GM13976 (cell line): ENCODE measurements at places on chromosomes 11 and 22.

- no peak for DNase-seq
Observed at GRCh38 chr22:44473580-44473979, 24.5 kb downstream of the RTL6 start.

- no peak for DNase-seq
Observed at GRCh38 chr22:25782831-25783230, 40.8 kb downstream of the MYO18B start.

DNA sequence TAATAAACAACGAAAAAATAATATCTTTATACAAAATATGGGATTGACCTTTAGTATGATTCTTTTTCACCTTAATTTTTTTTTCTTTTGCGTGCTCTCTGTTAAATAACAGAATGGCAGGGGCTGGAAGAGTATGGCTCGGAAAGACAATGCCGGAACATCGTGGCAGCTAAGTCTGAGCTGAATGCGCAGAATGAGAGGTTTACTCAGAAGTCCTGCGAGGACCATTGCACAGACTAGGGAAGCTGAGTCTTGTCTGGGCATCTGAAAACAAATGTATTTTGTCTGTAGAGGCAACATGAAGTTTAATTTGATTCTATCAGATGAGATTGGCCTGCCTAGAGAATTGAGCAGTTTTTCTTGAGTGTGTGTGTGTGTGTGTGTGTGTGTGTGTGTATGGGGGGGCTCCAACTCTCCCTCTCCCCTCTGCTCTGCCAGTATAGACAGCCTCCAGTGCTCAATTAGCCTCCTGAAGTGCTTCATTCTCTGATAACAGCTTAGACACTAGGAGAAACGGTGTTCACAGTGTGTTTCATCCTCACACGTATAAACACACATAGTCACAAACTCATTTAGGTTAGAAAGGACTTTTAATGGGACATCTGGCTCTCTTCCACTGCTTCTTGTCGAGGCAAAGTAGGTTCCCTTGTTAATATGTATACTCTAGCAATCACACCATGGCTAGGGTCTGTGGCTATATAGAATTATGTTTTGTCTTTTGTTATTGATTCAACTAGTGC, 244.3 kb upstream of the SORL1-AS1 start:
- no peak for DNase-seq

- DNase-seq: no peak
Observed at GRCh38 chr11:8805296-8805695, 105.7 kb upstream of the AKIP1 start.

DNA sequence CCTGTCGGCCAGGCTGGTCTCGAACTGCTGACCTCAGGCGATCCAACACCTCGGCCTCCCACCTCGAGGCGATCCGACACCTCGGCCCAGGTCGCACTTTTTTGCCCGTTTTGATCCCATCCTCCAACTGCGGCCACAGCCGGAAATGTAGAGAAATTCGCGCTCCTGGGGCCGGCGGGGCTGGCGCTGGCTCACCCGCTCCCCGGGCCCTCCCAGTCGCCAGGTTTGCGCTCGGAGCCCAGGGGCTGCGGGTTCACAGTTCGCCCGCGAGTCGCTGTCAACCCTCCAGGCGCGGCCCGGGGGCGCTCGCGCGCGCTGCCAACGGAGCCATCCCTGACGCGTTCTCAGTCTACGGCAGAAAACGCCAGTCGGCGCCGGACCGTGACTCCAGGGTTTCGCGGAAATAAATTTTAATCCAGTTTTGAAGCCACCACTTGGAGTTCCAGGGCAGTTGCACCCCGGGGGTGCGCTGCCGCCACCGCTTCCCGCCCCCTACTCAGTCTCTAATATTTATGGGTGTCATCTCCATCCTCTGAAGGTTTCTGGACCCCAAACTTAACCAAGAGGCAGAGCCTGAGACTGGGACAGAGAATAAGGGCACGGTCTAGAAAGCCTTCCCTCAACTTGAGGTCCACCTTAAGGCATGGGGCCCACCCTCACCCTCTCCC, 1.5 kb upstream of the KLHDC7B start:
- DNase-seq: peak; percentile 81

GRCh38 chr11:65692367-65692766, 19.7 kb upstream of the KAT5 start:
- DNase-seq: no peak

DNA sequence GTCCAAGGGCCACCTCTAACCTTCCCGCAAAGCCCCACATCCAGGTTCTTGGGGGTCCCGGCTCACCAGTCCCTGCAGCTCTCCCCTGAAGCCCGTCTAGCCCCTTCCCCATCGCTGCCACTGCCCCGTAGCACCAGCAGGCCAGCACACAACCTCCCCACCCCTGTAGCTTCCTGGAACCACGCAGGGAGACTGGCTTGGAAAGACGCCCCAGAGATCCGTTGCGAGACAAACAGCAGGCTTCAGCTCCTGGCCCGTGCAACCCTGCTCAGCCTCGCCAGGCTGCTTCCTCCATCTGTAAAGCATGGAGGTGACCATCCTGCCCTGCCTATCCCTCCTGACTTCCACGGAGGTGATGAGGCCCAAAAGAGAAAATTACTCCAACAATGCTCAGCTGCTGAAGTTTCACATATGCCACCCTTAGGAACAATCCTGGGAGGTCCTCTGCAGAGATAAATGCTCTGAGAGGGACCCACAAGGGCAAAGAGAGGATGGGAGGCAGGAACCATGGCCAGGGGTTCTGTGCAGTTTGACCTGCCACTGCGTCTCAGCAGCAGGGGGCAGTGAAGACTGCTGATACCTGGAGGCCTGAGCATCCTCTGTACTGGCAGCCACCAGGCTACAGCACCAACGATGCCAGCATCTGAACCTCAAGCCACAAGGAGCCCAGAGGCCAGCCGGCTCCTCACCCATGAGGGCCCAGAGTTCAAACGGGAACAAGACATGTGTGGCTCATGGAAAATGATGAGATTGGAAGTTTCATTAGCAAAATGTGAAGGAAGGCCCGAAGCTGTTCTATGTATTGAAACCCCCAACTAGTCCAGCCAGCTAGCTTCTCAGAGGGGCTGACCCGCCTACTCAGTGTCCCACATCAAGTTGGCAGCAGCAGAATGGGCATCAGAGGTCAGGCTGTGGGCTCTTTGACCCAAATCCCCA, 16.1 kb downstream of the DGCR2 start:
- DNase-seq: no peak

DNA sequence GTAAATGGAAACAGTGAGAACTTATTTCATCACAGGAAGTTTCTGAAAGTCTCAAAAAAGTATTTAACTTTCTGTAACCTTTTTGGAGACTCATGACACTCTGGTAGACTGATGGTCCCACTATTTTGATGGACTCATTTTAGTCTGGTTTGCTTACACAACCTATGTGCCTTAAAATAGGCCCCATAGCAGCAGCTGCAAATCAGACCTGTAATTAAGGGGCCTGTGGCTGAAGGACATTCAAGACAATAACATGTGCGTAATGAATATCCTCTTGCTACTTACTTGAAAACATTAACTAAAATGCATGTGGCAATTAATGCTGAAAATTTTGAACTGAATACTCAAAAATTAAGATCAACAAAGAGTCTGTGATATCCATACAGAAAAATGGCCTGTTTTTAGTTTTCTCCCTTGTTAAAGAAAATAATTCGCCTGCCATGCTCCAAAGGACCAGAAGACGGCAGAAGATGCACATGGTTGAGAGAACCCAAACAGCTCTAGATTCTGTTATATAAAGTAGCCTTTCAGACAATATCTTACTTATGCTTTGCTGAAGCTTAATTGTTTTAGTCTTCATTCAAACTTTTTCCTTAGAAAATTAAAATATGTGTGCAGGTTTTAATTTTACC, 568.5 kb downstream of the KCNA4 start:
- DNase-seq: peak; percentile 30

DNA sequence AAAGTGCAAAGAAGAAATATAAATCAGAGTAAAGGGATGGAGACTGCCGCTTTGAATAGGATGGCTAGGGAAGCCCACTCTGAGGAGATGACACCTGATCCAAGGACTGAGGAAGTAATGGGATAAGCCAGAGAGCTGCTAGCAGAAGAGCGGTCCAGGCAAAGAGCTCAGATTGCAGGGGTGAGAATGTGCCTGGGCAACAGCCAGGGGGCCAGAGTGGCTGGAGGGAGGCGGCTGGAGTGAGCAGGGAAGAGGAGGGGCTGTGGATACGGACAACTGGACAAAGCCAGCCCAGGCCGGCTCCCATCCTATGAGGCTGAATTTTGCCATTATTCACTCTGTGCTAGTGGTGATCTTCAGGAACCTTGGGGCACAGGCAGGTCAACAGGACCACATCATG, 360.3 kb upstream of the SYN3 start:
- DNase-seq: no peak

DNA sequence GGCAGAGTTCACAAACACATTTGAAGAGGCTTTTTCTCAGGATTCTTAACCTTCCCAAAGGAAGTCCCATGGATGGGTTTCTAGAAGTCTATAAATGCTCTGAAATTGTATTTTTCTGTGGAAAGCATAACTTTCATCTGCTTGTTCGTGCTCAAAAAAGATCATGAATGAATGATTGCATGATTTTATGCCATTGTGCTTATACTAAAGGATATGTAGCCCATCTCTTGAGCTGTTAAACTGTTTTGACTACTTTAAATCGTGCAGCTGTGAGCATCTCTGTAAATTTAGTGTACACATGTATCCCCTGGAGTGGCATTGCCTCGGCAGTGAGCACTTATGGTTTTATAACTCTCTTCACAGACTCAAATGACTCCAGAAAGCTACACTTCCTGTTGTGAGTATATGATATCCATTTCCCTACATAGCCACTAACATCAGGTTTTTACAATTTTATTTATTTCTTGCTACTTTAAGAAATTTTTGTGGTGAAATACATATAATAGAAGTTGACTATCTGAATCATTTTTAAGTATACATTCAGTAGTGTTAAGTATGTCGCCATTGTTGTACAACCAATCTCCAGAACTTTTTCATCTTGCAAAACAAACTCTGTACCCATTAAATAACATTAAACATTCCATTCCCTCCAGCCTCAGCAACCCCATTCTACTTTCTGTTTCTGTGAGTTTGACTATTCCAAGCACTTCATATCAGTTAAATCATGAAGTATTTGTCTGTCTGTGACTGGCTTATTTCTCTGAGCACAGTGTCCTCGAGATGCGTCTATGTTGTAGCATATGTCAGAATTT, 8.0 kb downstream of the NEAT1 start:
- DNase-seq: no peak

GRCh38 chr11:121235057-121235456, 57.5 kb upstream of the SC5D start:
- DNase-seq: no peak

DNA sequence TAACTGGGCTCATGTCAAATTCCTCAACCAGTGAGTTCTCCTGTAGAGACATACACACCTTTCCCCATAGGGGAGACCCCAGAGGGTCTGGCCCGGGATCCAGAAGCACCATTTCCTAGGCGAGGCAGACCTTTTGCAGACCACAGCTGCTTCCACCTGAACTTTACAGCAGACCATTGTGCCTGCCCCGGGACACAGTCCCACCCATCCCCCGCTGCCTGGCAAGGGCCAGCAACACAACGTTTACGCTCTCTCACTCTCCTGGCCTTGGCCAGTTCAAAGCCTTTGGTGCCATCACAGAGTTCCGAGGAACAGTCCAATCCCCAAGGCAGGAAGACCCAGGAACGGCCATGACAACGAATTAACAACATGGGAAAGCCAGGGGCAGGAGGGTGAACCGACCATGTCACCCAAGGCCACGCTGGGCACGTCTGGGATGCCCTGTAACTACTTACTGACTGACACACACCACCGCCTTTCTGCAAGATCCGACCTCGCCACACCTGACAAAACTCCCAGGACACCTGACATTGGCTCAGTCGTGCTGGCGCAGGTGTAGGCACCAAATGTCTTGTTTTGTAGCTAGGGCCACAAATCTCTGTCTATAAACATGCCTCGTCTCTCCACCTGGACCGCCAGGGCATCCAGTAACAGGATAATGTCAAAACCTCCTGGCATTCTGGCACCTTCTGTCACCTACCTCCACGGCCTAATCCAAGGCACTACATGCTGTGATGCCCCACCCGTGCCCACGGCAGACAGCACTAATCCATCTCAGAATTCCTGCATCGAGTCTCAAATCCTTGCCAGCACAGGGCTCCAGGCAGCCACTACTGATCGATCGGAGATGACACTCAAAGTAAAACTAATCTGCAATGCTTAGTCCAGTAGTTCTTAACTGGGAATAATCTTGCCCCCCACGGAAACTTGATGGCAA, 51.3 kb downstream of the MYH9 start:
- DNase-seq: no peak

DNA sequence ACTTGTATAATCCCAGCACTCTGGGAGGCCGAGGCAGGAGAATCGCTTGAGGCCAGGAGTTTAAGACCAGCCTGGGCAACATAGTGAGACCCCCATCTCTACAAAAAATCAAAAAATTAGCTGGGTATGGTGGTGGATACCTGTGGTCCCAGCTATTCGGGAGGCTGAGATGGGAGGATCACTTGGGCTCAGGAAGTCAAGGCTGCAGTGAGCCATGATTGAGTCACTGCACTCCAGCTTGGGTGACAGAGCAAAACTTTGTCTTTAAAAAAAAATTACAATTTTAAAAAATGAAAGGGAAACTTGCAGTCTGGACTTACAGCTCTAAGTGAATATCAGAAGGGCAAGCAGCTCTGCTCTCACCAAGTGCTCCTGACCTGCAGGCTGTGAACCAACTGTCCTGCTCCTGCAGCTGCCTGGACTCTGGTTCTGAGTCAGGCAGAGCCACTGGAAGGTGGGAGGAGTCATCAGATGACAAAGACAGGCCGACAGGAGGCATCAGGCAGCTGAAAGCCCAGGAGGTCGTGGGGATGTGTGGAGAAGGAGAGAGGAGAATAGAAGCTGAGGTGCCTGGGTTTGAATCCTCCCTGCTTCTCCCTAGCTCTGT, 9.6 kb downstream of the SMTNL1 start:
- DNase-seq: peak; percentile 80

DNA sequence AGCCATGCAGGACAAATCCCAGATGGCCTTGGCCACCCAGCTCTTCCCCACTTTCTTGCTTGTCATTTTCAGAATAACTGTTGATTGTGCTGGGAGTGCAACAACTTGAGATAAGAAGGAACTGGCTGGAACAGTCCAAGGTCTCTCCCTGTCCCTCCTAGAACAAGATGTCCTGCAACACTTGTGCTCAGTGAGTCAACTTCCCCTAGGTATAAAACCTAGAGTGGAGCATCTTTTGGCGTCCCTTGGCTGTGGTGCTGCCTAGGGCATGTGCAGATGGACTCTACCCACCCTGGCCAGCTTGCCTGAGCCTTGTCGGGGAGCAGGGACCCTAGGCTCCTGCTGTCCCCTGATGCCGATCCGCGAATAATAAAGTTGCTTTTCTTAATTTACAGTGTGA, 86.0 kb upstream of the SLC22A12 start:
- DNase-seq: no peak

GRCh38 chr11:65085446-65085845, 1.4 kb downstream of the ZFPL1 start:
- DNase-seq: no peak

- DNase-seq: peak; percentile 64
Observed at GRCh38 chr22:24053481-24054226, 42.5 kb downstream of the CABIN1 start.

- peak; percentile 88 for DNase-seq
Observed at GRCh38 chr11:326842-327580, 6.4 kb upstream of the IFITM3 start.

GRCh38 chr11:62012832-62013461, 45.5 kb upstream of the FTH1 start:
- DNase-seq: no peak

GRCh38 chr11:128303383-128303782, 284.0 kb downstream of the ETS1 start:
- no peak for DNase-seq
